ENCODE measurements at places on chromosomes 3 and 15.

DNA sequence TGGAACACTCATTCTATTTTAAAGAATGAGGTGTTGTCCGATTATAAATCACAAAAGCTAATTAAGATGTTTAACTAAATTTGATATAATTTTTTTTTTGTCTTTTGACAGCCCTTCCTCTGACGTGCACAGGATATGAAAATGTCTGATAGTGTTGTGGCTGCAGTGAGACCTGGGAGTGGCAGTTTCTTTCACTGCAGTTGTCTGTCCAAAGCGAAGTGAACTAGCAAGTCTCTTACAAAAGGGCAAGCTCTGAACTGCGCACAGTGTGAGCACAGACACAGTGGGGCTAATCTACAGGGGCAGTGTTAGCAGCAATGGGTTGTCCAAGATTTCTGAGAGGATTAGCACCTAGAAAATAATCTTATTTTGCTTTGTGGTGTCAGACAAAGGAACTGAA, 29.1 kb upstream of the MYRIP start:
- DNase-seq = no peak

- no peak for DNase-seq
Observed at GRCh38 chr15:92747047-92747446, 91.5 kb upstream of the FAM174B start.

DNA sequence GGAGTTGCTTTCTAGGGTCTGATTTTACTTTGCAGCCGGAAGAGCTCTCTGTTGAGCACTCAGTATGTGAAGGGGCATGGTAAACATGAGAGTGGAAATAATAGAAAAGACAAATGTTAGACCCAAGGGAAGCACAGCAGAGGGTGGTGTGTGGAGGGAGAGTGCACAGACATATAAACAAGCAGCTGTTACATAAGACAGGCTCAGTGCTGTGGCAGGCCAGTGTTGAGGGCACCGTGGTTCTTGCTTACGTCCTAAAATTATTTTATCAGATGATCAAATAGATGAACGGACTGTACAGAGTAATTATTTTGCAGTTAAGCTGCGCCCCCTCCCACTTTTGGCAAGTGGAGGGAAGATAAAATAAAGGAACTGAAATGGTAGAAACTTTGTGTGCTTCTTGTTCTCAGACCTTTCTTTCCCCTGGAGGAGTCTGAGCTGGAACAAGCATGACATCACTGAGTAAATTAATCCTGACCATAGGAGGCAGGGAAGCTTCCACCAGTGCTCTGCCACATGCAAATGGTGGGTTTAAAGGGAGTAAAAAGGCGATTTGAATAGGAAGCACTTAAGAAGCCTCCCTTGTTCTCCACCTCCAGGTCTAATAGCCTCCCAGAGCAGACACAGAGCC, 205.6 kb downstream of the IL20RB start:
- no peak for DNase-seq

DNA sequence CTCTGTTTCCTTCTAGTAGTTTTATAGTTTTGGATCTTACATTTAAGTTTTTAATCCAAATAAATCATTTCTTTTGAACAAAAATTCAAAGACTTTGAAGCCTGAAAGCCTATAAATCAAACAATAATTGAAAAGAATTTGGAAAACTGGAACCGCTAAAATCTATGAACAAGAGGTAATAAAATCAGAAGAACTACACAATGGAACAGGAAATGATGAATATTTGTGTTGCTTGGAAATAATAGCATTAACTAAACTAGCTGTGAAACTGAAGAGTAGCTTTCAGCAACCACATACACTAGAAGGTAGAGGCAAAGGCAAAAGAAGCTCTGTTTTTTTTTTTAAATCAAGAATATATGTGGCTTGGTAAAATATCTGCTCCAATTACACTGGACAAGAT, 147.9 kb upstream of the ABI3BP start:
- no peak for DNase-seq

GRCh38 chr15:70387081-70387480, 289.4 kb upstream of the TLE3 start:
- no peak for DNase-seq

- DNase-seq = no peak
Observed at GRCh38 chr15:39890621-39891020, 29.4 kb downstream of the GPR176 start.

Data from AG10803 (cell line).